ENCODE measurements at places on chromosomes 13 and 19.
A peak's percentile ranks its signal among the peaks of the same experiment; 100 is the strongest.

DNA sequence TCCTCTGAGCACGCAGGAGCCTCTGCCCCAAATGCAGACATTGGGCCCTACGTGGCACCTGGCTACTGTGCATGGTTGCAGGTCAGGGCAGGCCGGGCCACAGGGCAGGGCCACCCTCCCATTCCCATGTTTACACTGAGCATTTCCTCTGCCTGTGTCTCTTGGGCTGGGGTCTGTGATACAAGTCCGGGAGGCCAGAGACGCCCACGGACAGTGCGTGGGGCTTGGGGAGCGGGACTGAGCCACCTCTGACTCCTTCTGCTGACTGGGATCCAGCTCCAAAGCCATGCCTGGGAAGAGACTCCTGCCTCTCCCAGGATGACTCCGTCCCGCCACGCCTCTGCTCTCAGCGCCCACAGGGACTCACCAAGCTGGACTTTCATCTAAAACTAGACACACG is 18.8 kb downstream of the GAS6 start:
- DNase-seq: no peak

DNA sequence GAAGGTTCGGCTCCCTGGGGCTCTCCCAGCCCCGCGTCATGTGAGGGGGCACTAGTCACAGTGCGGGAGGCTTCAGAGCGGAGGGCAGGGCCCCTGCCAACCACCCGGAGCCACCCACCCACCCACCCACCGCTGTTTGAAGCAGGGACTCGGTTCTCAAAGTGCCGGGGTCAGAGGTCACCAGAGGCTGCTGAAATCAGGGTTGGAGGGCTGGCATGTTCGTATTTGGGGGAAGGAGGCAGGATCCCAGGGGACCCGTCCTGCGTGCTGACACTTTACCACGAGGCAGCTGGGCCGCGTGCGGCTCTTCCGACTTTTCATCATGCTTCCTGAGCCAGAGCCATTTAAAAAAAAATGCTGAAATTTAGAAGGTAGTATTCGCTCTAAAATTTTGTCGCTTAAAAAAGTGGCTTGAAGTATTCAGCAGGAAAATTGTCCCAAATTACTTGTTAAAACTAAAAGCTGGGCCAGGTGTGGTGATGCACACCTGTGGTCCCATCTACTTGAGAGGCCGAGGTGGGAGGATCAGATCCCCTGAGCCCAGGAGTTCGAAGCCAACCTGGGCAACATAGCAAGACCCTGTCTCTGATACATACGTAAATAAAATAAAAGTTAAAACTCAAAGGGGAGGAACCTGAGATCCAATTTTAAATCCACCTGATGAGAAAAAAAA is 21.2 kb downstream of the ATP11A start:
- DNase-seq: no peak

- no peak for DNase-seq
These were observed 11.0 kb upstream of the CCL25 start for GRCh38 chr19:8041531-8041931.

- no peak for DNase-seq
These were observed 14.3 kb downstream of the ZBTB7A start for GRCh38 chr19:4052114-4052992.

DNA sequence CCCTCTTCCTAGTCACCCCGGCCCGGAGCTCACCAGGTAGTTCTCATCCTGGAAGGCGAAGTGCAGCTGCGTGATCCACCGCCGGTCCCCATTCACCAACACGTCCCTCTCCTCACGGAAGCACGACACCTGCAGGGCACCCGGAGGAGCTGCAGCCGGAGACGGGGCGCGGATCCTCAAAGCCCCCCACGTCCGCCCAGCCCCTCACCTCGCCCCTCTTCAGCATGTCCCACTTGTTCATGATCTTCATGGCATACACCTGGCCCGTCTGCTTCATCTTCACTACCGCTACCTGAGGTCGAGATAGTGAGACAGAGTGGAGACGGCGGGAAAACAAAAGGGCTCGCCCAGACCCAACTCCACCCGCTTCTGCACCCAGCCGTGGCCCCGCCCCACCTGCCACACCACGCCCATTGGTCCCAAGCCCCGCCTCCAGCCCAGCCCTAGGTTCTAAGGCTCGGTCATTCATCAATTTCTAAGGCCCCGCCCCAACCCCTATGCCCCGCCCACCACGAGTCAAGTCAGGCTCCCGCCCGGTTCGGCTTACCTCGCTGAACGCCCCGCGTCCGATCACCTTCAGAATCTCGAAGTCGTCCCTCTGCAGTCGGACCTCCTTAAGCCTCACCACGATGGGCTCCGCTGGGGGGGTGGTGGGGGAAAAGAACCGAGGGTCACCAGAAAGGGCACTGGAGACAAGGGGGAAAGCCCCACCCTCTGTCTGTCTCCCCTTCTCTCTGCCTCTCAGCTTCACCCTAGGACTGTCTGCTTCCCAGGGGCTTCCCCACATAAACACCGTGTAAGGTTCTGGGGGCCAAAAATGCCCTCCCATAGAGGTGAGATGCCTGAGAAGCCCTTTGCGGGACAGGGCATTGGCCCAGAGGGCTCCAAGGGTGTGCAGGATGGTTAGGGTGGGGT is 2.8 kb downstream of the DMPK start:
- peak; percentile 88 for DNase-seq

DNA sequence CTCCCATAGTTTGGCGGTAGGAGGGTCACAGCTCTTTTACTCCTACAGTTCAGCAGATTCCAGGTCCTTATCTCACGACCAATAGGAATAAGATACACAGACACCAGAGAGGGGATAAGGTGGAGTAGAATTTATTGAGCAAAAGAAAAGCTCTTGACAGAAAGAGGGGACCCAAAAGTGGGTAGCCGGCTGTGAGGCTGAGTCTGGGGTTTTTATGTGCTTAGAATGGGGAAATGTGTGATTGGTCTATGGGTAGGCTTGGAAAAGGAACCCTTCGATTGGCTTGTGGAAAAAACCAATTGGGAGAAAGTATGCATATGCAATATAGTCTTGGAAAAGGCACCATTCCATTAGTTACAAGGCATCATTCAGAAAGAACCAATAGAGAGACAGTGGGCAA is 1356.9 kb upstream of the SPRY2 start:
- DNase-seq: no peak

- no peak for DNase-seq
These were observed 27.1 kb upstream of the C1QTNF9 start for GRCh38 chr13:24282256-24282655.

- DNase-seq: no peak
These were observed 386.5 kb downstream of the PCDH17 start for GRCh38 chr13:58018020-58018419.

GRCh38 chr13:26601669-26602068 is 44.2 kb downstream of the WASF3 start:
- no peak for DNase-seq
